ENCODE measurements at places on chromosomes 7 and 10. TPM values are rescaled to one million over a fixed set of nuclear protein-coding genes. Genes with fewer than 3 reads are reported as not detected.

DNA sequence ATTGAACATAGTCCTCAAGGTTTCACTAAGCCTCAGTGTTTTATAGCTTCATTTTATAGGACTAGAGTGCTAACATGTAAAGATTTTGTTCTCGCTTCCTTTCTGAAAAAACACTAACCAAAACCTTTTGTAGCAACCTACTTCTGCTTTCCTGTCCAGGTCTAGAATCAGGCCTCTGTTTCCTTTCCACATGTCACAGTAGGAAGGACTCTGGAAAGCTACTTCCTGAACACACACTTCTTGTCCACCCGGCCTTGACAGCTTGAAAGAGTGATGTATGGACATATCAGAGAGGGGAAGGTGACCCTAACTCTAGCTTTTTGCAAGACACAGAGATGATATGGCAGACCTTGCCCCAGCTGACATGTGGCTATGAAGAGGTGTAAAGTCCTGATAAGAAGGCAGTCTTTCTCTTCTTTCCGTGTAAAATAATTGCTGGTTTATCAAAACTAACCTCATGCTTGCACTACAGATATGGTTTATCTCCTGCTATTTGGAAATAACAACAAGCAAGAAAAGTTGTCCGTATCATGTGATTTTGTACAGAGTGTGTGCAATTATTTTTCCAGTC, 175.4 kb downstream of the SKAP2 start:
- no peak for DNase-seq
- no peak overlapping the region for H3K27ac ChIP-seq
- no peak overlapping the region for H3K4me3 ChIP-seq
- no peaks in the 10 kb centered on the region for H3K27me3 ChIP-seq

- no peaks in the 10 kb centered on the region for H3K27me3 ChIP-seq
- no peaks in the 10 kb centered on the region for H3K4me1 ChIP-seq
- DNase-seq = no peak
- H3K36me3 ChIP-seq = no peaks in the 10 kb centered on the region
- H3K4me3 ChIP-seq = no peak overlapping the region
Observed at GRCh38 chr7:2701832-2702593, 14.0 kb downstream of the AMZ1 start.

SLC13A1 gene
- not detected for total RNA-seq

SFRP4 gene
- total RNA-seq = 3.2 TPM

- H3K27me3 ChIP-seq = no peaks in the 10 kb centered on the region
- no peak overlapping the region for H3K27ac ChIP-seq
- no peak for DNase-seq
- H3K36me3 ChIP-seq = no peaks in the 10 kb centered on the region
Observed at GRCh38 chr10:85600744-85601081, 765.9 kb downstream of the GRID1 start.

NUTM2D gene
- 13.0 TPM for total RNA-seq

CHN2 gene
- 29.1 TPM for total RNA-seq

DNA sequence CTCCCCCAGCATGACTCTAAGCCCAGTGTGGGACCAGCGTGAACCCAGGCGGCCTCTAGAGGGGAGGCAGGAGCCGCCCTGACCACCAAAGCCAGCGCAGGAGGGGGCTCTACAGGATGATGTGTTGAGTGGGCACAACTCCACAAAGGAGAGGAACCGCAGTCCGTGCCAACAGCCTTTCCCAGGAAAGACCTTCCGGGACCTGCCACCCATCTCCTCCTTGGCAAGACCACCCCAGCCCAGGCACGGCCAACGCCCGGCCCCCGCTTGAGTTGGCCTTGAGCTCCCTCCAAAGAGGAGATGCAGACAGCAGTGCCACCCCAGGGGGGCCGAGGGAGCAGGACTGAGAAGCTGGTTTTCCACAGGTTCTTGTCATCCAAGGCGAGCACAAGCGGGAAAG, 38.9 kb downstream of the PTPRN2 start:
- no peaks in the 10 kb centered on the region for H3K36me3 ChIP-seq
- H3K27ac ChIP-seq = no peak overlapping the region
- H3K4me3 ChIP-seq = no peak overlapping the region
- no peaks in the 10 kb centered on the region for H3K4me1 ChIP-seq

- H3K4me3 ChIP-seq = no peak overlapping the region
- no peak for DNase-seq
- no peaks in the 10 kb centered on the region for H3K4me1 ChIP-seq
- no peaks in the 10 kb centered on the region for H3K27me3 ChIP-seq
- H3K27ac ChIP-seq = no peak overlapping the region
Observed at GRCh38 chr10:11276449-11276990, 258.8 kb downstream of the CELF2 start.

CPA2 gene
- not detected for total RNA-seq
